ENCODE measurements at places on chromosomes 16 and 17.

- no peak for DNase-seq
These were observed 12.2 kb upstream of the EMP2 start for GRCh38 chr16:10592611-10593010.

DNA sequence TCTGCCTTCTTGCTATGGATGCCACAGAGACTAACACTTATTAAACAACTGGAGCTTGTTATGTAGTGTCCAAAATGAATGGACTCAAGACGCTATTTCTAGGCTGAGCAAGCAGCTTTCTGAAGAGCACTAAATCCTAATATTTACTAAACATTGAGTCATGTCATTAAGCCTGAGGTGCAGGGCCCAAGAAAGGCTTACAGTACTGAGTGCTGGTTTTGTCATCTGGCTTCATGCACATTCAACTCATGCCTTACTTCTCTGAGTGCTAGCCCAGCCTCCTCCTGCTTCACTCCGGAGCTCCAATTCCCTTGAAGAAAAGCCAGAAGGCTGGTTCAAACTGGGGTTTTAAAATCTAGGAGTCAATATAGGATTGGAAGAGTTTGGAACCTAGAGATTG, 363.3 kb upstream of the CDH5 start:
- DNase-seq: peak; percentile 65

GRCh38 chr17:57682701-57683100, 62.4 kb downstream of the CCDC182 start:
- no peak for DNase-seq

DNA sequence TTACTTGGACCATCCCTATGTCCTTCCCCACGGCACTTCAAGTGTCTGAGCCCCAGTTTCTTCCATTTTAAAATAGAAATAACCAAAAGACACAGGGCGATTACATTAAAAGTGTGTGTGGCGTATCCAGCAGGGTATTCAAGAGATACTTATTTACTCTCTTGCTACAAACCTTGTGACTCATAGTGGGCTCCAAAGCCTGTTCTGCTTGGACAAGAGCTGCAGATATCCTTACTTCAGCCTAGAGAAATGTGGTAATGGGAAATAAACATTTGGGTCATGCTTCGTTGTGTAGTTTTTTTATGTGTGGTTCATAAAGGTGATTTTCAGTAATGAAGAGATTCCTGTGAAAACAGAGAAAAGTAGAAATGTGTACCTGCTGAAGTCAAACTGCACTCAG, 288.9 kb upstream of the CDH11 start:
- DNase-seq: peak; percentile 12

DNA sequence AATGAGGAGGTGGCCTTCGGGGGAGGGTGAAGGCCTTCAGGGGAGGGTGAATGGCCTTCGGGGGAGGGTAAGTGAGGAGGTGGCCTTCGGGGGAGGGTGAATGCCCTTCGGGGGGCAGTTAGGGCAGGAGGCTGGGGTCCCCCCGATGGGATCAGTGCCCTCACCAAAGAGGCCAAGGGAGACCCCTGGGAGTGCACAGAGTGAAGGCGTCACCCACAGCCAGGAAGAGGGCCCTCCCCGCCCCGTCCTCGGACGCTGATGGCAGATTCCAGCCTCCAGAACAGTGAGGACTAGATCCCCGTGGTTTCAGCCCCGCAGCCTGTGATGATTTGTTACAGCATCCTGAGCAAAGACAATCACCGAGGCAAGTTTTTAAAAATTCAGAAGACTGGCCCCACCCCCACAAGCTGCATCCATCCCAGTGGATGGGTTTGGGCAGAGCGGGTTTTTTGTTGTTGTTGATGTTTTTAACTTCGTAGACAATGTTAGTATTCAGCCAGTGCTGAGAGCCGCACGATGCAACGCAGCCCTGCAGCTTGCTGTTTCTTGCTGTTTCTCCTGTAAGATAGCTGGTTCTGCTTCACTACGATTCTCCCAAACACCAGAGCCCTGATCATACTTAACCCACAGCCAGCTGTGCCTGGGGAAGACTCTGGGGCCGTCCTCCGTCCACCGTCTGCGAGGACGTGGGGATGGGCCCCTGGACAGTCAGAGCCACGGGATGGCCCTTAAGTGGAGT, 40.7 kb upstream of the CBFA2T3 start:
- no peak for DNase-seq

DNA sequence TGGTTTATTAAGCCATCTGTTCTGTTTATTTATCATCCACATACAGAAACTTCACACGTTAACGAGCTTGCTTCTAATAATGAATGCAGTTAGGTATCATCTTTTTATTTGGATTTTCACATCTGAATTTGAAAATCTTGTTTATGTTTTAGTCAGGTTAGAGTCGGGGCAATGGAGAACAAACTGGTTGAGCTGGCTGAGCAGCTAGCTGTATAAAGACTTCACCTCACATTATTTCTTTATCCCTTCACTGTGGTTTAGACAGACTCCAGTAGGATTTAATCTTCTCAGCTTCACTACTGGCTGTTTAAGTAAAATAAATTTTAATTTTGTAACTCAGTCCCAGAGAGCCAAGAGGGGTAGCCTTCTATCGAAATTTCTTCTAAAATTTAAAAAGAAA, 415.9 kb downstream of the RBFOX1 start:
- no peak for DNase-seq

DNA sequence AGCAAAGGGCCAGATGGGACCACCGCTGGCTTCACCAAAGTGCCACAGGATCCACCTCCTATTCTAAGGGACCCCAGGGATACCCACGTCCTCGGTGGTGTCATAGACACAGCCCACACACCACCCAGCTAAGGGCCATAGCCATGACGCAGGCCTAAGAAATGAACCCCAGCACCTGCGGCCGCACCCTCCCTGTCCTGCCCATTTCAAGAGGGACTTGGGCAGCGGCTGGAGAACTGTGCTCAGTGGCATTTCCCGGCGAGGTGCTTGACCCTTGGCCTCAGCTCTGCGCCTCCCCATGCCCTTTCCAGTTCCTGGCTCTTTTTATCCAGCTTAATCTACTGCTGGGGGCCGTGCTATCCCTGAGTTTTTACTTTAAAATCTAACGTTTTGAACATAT, 27.3 kb downstream of the ZNF778 start:
- no peak for DNase-seq

GRCh38 chr17:6489016-6489550, 44.8 kb downstream of the PIMREG start:
- DNase-seq: no peak
